ENCODE measurements at places on chromosomes 4 and X.

- no peak for DNase-seq
Observed at GRCh38 chr4:337932-338758, 531 bp downstream of the ZNF141 start.

DNA sequence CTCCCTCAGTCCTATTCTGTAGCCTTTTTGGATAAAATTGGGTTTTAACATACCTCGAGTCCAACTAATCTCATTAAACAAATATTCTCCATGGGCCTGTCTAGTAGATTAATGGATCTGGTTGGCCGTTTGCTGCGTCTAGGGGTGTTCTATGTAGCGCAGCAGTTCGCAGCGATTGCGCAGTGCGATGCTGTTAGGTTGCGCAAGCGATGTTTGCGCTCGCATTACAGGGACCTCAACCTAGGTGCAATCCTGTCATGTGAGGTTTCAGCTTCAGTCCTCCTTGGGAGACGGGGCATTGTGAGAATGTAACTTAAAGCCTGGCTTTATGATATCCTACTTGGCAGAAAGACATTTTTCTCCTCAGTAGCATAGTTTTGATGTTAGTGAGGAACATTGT is 14.0 kb downstream of the OGT start:
- no peak for DNase-seq

- no peak for DNase-seq
Observed at GRCh38 chr4:11312389-11312788, 116.3 kb downstream of the HS3ST1 start.

- no peak for DNase-seq
Observed at GRCh38 chr4:79213010-79213409, 112.9 kb downstream of the NAA11 start.

- no peak for DNase-seq
Observed at GRCh38 chr4:98680806-98681205, 22.4 kb upstream of the TSPAN5 start.

DNA sequence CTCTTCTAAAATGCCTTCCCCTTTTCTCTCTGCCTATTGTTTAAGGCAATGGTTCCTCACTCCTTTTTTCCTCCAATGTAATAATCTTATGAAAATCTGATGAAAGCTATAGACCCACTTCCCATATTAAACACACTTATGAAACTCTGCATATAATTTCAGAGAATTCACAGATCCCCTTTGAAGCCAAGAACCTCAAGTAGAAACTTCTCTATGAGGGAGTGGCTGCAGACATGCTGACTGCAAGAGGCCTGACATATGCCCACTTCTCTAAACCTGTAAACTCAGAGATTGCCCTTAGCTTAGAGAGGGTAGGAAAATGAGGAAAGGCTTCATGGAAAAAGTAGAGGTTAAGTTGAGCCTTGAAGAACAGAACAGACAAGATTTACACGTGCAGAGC is 37.6 kb downstream of the TAB3 start:
- DNase-seq: no peak

DNA sequence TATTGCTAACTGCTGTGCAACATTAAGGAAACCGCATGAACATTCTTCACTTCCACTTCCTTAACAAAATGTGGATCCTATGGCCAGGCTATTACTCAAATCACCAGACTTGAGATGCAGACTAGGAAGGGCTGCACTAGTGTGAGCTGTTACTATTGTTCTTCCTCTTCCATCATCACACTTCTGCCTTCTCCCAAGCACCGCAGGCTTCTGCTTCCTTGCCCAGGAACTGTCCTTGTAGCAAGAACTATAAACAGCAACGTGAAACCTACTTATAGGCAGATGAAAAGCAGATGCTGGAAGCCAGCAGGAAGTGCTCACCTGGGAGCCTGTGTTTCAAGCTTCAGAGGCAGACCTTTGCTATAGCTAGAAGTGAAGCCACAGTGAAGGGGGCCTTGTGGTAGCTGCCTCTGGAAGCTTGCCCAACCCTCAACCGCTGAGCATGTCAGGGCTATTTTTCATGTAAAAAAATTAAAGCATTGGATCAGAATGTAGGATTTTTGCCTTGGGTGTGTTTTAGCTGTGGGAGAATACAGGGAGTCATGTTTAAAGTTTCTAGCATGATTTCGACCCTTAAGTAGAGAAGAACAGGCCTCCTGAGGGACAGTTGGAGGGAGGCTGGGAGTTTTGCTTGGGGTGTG is 43.9 kb downstream of the CLNK start:
- no peak for DNase-seq

DNA sequence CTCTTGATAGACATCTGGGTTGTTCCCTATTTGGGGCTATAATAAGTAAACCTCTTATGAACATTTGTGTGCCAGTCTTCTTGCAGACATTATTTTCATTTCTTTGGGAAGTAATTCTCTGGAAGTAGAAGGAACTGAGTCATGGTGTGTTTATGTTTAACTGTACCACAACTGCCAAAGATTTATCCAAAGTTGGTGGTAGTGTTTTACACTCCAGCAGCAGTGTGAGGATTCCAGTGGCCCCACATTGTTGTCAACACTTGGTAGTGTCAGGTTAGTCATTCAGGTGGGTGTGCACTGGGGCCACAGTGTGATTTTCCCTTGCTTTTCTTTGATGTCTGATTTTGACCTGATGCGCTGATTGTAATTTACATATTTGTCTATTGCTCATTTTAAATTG is 5.0 kb upstream of the UVSSA start:
- DNase-seq: no peak

- DNase-seq: no peak
Observed at GRCh38 chr4:159105761-159106243, 2.9 kb downstream of the RAPGEF2 start.

- DNase-seq: no peak
Observed at GRCh38 chr4:140125374-140125773, 28.6 kb downstream of the MAML3 start.

DNA sequence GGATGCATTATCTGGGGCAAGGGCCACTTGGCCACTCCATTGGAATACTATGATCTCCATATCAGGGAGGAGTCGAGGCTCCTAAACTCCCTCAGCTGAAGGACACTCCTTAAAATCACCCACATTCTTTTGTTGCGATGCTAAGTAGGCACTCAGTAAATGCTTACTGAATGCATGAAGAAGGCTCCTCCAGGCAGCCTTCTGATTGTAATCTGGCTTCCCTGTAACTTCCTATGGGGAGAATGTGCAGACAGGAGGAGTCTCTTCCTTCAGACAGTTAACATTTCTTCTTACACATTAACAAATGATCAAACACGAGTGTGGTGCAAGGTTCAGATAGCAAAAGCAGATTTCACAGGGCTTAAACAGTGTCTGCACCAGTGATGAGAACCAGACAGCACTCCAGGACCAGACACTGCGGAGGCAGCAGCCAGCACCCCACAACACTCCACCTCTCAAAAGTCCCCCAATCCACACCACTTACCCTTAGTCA is 21.4 kb upstream of the USO1 start:
- no peak for DNase-seq

- no peak for DNase-seq
Observed at GRCh38 chrX:10972706-10973105, 138.4 kb upstream of the HCCS start.

- DNase-seq: peak; percentile 27
Observed at GRCh38 chrX:10854594-10854993, 234.2 kb upstream of the MID1 start.

DNA sequence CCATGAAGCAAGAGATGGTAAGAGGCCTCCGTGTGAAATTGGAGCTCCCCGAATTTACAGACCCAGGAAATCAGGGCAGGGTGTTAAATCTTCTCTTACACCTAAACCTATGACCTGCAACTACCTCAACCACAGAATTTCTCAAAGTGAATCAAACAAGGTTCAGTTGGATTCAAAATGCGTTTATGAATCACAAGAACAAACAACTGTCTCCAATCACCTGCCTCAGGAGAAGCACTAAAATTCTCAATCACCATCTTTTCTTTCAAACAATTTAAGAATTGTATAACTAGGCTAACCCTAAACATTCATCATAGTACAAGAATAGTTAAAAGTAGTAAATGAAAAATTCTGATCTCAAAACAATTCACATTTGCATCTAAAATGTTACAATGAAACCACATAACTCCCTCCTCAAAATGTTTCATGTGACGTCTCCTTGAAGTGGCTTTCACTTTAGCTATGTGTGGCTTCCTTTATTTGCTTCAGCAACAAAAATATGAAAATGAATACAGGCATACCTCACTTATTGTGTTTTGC is 19.2 kb downstream of the PPP3CA start:
- DNase-seq: no peak

GRCh38 chrX:103861200-103861599 is 29.1 kb upstream of the RAB9B start:
- no peak for DNase-seq

- DNase-seq: peak; percentile 2
Observed at GRCh38 chrX:3962511-3963311, 249.3 kb upstream of the PRKX start.

DNA sequence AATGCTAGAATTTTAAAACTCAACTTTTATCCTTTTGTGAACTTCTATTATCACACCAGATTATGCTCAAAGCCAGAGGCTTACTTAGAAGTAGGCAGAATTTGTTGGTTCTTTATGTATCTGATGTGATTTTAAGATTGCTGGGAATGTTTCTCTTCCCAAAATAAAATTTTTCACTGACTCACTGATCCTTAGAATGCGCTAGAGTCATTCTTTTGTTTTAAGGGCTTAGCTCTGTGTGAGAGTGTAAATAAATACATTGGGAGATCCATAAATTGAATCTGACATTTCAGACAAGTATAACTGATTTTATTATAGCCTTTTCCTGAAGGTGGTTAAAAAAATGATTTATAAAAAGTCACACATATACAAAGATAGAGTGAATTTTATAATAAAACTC is 101.3 kb downstream of the LARP1B start:
- DNase-seq: no peak

Measured in NCI-H446 (cell line).